Jurkat, Clone E6-1 (cell line): ENCODE measurements at places on chromosomes 4 and X.

- no peak for DNase-seq
Measured at GRCh38 chr4:56255820-56256219, 131.5 kb downstream of the AASDH start.

GRCh38 chr4:85778632-85779131, 303.7 kb downstream of the ARHGAP24 start:
- no peak for DNase-seq

GRCh38 chr4:88737307-88737941, 39.8 kb upstream of the NAP1L5 start:
- peak; percentile 86 for DNase-seq

DNA sequence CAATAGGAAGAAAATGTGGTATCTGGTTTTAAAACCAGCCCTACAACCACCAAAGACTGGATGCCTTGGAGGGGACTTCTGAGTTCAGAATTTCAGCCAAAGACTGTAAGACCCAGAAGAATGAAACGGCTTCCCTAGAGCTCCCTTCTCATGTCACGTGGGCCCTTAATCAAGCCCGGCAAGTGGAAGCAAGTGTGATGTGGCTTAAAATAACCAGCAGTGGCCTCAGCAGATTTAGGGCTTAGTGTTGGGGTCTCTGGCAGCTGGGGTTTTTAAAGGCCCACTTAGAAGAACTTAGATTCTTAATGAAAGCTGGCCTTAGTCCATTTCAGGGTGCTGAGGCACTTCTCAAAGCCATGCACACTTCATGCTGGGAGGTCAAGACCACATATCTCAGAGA, 111.2 kb upstream of the TBC1D9 start:
- DNase-seq, result no peak

GRCh38 chrX:150897421-150898320, 797 bp downstream of the CD99L2 start:
- no peak for DNase-seq

DNA sequence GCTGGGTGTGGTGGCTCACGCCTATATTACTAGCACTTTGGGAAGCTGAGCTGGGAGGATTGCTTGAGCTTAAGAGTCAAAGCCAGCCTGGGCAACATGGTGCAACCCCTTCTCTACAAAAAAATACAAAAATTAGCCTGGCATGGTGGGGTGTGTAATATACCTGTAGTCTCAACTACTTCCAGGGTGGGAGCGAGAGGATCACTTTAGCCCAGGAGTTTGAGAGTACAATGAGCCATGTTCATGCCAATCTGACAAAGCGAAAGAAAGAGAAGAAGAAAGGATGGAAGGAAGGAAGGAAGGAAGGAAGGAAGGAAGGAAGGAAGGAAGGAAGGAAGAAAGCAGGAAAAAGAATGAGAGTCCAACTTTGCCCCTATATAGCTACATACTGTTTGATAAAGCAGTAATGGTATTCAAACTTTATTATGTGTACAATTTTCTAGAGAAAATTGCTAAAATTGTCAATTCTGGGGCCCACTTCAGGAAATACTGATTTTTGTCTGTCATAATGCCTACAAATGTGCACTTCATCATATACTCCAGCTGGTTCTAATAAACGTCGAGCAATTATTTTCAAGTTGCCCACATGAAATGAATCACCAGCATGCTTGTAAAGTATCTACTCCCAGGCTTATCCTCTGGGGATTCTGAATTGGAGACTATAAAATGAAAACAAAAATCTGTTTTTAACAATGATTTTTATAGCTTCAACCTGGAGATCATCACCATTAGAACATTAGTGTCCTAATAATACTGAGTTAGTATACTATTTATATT, 132.3 kb downstream of the NDST4 start:
- DNase-seq, result no peak

DNA sequence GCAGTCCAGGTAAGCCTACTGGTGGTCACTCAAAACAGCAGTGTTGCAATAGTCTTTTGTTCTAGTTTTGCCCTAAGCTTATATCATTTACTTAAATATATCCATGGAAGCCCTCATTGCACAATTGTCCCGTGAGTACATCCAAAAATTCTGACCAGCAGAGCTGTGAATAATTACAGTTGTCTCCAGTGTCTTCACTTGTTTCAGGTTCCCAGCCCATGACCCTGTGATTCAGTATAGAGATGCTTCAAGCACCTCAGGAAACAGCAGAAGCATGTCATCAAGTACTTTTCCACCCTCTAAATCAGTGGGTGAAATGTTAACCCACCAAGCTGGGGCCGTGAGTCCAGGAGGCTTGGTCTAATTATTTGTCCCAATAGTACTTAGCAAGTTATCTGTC, 214.9 kb upstream of the RPS6KA3 start:
- no peak for DNase-seq

GRCh38 chr4:186724058-186724863, 605 bp upstream of the FAT1 start:
- DNase-seq, result no peak
